ENCODE measurements at places on chromosomes 6 and 20.

DNA sequence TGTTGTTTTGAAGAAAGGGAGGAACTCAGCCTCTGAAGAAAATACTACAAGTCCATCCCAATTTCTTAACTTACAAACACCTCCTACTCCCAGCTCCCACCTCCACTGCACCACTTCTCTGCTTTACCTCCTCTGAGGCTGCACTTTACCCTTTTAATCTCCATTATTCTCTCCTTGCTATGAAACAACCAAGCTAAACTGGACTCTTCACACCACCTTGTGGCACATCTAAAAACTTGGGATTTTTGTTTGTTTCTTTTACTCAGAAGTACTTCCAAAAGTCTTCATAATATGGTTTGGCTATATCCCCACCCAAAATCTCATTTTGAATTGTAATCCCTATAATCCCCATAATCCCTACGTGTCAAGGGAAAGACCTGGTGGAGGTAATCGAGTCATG, 142.2 kb downstream of the MOXD1 start:
- DNase-seq = no peak

DNA sequence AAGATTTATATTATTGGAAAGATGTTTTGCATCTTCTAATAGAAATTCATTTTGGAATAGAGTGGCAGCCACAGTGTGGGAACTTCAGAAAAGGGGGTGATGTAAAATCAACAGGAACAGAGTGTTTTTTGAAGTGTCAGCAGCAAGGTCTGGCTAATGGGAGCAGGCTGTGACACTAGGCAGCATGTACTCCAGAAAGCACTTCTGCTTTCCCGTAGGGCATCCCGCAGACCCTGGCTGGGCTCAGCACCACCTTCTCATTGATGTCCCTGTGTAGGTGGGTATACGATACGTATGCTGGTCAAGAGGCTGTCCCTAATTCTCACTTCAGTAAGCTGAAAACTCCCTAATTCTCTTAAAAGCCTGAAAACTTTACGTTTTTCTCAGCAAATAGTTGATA, 74.7 kb downstream of the EYA4 start:
- DNase-seq = no peak

DNA sequence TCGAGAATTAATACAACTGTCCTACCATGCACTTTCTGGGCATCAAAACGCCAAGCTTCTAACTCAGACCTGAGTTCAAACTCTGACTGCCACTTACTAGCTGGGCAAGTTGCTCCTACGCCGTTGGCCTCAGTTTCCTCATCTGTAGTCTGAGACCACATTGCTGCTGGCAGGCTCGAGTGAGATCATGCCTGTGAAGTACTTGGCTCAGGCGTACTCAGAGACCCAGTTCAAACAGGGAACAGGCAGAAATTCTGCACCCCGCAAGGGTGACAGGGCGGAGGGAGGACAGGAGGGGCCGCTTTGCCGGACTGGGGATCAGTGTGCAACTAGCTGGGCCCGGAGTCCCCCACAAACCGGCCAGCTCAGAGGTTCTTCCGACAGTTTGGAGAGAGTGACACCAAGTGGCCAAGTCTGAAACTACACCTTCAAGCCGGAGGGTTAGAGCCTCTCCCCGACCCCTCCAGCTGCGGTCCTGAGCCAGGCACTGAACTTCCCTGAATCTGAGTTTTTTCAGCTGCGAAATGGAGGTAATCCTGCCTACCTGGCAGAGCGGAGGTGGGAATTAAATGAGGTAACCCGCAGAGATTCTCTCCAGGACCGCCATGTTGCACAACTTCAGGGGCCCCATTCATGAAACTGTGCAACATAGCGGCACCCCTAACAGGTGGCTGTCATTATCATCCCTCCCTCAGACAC, 46.0 kb upstream of the PTPN1 start:
- DNase-seq = no peak

DNA sequence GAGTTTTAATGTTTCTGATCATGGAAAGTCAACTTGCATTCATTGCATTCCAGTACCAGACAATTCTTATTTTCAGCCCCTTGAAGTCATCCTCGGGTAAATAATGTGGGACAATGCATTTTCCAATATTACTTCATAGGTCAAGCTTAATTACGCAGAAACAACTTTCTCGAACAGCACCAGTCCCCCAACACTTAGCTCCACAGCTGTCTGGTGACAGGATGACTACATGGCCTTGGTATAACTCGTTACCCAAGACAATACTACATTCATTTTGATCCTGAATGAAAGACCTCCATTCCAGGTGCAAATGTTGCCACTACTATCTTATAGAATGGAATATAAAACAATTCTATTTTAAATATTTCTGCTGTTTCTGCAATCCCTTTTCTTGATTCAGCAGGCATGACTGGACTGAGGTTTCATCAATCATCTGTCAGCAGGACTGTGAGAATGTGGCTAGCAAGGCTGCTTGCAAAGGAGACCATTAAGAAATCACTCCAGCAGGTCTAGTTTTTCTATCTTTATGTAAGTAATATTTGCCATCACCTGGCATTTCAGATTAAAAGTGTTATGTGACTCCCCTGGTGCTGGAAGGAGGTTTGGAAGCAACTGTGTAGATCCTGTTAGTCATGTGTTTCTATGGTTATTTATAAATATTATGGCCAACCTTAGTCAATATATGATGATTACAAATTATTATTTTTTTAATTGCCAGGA, 147.9 kb downstream of the HAO1 start:
- DNase-seq = no peak

DNA sequence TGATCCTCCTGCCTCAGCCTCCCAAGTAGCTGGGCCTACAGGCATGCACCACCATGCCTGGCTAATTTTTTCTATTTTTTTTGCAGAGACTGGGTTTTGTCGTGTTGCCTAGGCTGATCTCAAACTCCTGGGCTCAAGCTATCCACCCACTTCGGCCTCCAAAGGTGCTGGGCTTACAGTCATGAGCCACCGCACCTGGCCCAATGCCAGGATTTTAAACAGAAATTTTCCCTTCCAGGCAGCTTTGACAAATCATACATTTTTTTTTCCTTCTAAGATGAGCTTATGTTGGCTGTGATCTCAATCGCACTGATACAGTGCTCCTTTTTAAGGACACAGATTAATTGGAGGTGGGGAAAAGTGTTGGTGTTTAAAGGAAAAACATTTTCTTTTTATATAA, 73.2 kb upstream of the CD2AP start:
- no peak for DNase-seq

GRCh38 chr6:140828856-140829255, 1303.9 kb upstream of the GJE1 start:
- DNase-seq = no peak

DNA sequence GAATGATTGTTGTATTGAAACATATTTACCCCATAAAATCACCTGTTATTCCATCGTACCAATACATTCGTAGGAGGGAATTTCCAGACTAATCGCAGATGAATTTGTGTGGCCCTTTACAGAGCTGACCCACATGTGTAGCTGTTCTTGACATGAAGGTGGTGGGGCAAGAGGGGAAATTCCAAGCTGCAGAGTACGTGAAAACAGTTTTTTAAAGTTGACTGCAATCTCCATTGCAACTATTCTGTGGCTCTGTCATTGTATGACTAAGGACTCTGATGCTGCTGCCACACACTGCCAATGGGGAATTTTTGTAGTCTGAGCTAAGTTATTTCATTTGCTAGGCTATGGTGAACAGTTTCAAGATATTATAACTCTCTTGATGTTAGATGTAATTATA, 46.4 kb upstream of the ADTRP start:
- DNase-seq = no peak

GRCh38 chr6:100353276-100354015, 111.3 kb downstream of the SIM1 start:
- DNase-seq = no peak

- no peak for DNase-seq
These were observed 605 bp upstream of the PPP1R16B start for GRCh38 chr20:38804682-38805501.

DNA sequence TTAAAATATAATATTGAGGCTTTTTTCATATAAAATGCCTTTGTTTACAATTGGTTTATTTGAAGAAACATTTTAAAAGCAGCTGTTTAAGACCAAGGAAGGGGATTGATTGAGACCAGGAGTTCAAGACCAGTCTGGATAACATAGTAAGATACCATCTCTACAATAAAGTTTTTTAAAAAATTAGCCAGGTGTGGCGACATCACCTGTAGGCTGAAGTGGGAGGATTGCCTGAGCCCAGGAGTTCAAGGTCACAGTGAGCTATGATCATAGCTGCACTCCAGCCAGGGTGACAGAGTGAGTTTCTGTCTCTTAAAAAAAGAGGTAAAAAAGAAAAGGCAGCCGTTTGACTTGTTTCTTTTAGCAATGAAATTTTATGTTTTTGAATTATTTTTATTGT, 117.0 kb downstream of the STXBP5 start:
- DNase-seq = no peak

DNA sequence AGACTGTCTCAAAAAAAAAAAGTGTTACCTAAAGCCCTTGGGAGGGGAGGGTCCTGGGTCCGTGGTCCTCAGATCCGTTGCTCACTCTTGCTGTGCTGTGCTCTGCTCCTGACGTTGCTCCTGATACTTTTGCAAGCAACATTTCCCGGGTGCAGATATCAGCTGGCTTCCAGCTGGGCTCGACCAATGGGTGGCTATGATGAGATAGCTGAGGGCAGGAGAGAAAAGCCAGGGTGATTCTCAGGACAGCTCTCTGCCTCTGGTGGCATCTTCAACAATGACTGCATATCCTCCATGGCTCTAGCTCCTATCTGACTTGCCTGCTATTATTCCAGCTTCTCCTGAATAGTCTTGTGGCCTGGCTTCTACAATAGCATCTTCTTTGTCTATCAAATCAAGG, 134.5 kb downstream of the RPS12 start:
- DNase-seq = no peak

DNA sequence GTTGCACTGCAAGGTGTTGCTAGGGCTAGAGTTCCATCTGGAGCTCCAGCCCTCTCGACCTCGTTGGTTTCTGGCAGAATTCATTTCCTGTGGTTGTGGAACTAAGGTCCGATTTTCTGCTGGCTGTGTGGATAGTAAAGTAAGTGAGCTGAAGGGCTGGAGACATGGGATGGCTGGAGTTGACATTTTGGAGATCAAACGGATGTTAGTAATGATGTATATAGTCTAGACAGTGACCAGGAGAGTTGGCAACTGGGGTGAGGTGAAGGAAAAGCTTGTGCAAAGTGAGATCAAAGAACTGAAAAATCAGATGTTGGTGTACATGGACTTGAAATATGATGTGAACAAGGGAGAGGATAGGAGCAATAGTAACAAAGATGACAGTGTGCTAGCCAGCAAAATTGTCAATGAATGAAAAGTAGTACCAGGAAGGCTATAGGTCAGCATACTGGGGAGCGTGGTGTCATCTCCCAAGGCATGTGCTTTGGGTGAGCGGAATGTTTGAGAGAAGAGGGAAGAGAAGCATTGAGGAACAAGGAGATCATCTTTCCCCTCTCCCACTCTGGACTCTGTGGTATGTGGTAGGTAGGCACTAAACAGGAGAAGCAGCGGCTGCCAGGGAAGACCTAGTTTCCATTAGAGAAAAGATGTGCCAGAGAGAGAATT, 7.8 kb downstream of the QRSL1 start:
- no peak for DNase-seq

DNA sequence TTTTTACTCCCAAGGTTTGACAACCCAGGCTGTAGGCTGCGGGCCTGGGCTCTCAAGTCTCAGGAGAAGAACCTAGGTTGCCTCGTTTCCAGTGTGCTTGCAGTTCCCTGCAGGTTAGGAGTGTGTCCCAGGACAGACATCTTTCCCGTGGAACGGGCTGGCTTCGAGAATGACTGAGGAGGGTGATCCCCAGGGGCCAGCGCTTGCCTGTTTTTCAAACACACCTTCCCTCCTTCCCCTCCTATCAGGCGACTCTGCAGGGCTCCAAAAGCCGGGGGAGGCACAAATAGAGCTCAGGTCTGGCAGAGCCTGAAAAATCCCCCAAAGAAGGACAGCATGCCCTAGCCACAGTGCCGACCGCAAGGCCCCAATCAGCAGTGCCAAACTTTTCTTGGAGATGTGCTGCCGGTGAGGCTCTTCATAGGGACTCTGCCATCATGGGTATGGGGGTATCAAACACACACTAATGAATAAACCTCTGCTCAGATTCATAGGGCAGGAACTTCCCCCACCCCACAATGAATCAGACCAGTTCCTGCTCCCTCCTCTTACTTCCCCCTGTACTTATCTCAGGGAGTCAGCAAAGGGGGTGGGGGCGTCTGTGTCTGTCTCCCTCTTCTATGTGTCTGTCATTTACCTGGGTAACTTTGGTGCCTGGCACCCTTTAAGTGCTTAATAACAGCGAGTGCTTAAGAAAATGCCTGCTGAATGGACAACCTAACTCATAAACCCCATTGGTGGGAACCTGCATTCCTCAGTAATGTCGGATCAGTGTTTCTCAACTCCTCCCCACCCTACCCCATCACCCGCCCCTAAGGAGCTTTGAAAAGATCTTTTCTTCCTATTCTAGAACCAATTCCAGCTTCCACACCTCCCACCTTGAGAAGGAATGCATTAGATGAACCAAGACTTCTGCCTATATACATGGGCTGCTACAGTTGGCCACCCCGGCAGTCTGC, 1.6 kb downstream of the KCNG1 start:
- DNase-seq = no peak

- DNase-seq = no peak
These were observed 36.4 kb upstream of the SAMD3 start for GRCh38 chr6:130259140-130259539.

GRCh38 chr6:31769684-31770371, 7.3 kb downstream of the VWA7 start:
- DNase-seq = peak; percentile 63

- no peak for DNase-seq
These were observed 11.8 kb downstream of the CPNE5 start for GRCh38 chr6:36827261-36828079.

- DNase-seq = peak; percentile 89
These were observed 5.9 kb downstream of the TP53INP2 start for GRCh38 chr20:34709831-34710567.

GRCh38 chr20:32457479-32457986, 99.4 kb downstream of the ASXL1 start:
- no peak for DNase-seq
